ENCODE measurements at places on chromosomes 3 and 15.

- DNase-seq = no peak
These were observed 61.3 kb downstream of the CORO2B start for GRCh38 chr15:68639926-68640600.

GRCh38 chr15:90307661-90308060 lies 42.2 kb downstream of the NGRN start:
- no peak for DNase-seq

DNA sequence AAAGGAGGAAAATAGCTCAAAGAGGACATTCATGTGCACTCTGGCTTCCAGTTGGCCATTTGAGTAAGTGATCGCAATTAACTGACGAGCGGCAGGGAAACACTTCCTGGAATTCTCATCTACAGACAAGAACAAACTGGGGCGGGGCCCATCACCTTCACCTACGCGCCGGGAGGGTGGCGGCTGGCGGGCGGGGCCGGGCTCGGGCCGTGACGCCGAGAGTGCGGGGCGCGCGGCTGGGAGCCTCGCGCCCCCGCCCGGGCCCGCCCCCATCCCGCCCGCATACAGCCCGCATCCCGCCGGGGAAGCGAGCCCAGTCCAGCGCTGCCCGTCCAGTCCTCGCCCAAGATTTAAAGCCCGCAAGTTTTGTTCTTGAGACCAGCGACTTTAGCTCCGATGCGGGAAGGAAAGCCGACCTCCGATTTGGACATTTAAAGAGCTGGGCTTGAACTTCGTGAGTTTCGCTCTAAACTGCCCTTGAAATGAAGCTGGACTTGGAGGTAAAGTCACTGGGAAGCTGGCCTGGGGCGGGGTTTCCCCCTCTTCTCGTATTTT lies at the start of gene B3GNT5:
B3GNT5 (plus strand) TSS at position 281 of the 555 bp plus-strand sequence. CDS start 16,546 bp downstream, outside the sequence.
- DNase-seq = no peak

DNA sequence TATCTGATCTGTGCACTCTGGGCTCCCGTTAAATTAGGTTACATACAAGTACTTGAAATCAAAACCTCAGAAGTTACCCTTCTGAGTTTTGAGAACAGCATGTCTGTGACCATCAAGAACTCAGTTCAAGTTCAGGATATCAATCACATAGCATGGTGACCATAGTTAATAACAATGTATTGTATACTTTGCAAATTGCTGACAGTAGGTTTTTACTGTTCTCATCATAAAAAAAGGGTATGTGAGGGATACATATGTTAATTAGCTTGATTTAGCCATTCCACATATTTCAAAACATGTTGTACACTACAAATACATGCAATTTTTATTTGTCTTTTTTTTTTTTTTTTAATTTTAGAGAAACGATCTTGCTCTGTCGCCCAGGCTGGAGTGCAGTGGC lies 25.5 kb downstream of the TMEM40 start:
- DNase-seq = no peak

GRCh38 chr3:134074001-134074789 lies 44.5 kb upstream of the SLCO2A1 start:
- no peak for DNase-seq

DNA sequence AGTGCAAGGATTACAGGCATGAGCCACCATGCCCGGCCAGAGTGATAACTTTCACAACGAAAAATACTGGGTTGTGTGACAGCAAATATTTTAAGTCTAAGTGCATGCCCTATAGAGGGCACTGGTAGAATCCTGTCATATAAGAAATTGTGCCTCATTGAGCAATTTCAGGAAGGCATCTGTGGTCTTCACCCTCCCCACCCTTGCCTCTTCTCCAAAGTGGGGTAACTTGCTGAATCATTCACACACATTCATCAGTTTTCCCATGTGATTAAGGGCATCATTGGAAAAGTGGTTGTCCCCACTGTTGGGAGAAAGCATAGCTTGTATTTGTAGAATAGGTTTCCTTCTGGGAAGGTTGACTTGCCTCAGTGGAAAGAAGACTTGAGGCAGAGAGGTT lies 9.2 kb downstream of the MITF start:
- DNase-seq = no peak

DNA sequence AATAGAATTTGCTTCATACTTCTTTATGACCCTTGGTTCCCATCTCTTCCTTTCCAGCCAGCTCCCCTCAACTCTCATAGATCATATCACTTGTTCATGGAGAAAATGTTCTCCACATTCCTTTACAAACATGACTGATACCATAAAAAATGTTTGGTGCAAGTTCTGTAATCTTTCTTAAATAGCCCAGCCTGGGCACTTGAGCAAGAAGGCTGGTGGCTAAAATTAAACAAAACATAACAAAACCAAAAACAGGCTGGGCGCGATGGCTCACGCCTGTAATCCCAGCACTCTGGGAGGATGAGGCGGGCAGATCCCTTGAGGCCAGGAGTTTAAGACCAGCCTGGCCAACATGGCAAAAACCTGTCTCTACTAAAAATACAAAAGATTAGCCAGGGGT lies 8.9 kb upstream of the POLR2M start:
- no peak for DNase-seq

GRCh38 chr15:95016511-95017229 lies 785.3 kb downstream of the MCTP2 start:
- no peak for DNase-seq

GRCh38 chr3:170910542-170910941 lies 2.1 kb upstream of the EIF5A2 start:
- no peak for DNase-seq

DNA sequence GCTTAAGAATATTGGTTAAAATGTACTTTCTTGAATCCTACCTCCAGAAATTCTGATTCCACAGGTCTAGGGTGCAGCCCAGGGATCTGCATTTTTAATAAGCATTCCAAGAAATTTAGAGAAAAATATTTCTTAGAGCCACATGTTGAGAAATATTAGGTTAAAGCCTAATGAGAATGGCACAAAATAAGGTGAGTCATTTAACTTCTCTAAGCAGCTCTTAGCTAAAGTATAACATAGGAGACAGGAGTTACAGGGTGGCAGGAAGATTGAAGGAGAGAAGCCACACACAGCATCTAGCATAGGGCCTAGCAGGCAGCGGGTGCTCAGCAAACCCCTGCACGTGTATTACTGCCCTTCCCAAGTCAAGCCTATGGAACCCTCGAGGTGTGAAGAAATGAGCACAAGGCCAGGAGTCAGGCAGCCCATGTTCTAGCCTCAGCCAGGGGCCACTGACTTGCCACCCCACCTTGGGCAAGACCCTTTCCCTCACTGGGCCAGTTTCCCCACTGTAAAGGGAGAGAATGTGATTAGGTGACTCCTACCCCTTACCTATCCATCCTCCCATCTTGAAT lies 197.1 kb upstream of the TLE3 start:
- DNase-seq = no peak

- no peak for DNase-seq
These were observed 17.7 kb downstream of the FOXB1 start for GRCh38 chr15:60021589-60022378.

GRCh38 chr15:47872869-47873432 lies 155.6 kb downstream of the SEMA6D start:
- no peak for DNase-seq

DNA sequence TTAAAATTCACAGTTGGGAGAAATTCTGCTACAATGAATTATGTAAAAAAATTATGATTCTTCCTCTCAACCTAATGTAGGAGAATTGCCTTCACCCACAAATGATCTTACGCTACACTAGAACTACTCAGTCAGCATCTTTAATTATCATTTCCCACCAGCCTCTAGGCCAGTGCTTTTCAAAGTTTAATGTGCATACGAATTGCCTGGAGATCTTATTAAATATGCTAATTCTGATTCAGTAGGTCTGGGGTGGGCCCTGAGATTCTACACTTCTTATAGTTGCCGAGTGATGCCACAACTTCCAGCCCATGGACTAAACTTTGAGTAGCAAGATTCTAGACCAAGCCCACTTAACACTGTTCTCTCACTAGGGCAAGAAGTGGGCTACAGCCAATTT lies 236.9 kb upstream of the ICE2 start:
- DNase-seq = no peak

DNA sequence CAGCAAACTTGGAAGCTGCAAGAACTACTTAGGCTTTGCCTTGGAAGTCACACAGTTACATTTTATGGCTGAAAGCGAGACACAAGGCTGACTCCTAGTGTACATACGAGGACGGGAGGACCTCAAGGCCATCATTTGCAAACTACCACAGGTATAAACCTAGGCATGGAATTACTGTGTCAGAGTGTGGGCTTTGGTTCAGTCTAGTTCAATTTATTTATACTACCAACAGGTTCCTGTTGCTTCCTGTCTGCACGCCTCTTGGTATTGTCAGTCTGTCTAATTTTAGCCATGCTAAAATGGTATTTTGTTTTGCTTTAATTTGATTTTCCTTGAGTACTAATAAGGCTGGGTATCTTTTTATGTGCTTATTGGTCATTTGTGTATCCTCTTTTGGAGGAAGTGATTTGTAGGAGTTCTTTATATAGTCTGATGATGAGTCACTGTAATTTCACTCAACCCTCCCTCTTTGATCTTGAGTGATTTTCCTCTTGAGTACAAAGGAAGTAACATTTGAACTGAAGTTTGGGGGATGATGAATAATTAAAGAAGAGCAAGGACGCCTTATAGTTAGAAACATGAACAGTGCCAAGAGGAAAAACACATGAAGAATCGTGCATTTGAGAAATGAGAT lies 8.2 kb downstream of the ANKRD34C start:
- DNase-seq = no peak

DNA sequence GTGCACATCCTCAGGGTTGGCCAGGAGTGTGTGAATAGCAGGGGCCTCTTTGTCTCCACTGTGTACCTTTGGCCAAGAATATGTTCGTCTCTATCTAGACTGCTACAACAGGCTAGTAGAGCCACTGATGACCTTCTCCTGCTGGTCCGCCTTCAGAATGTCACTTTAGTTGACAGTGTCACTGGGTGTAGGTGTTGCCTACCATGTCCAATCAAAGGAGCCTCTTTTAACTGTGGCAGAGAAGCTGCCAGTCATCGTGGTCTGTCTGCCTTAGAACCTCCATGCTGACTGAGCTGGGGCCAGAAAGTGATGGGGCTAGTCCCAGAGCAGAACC lies 40.1 kb downstream of the OXSR1 start:
- DNase-seq = no peak

- DNase-seq = peak; percentile 61
These were observed 23.5 kb downstream of the ZNF80 start for GRCh38 chr3:114213627-114214541.

GRCh38 chr15:63057468-63058345 lies 15.2 kb downstream of the TPM1 start:
- DNase-seq = no peak

GRCh38 chr3:182521339-182521738 lies 272.0 kb upstream of the ATP11B start:
- no peak for DNase-seq

- no peak for DNase-seq
These were observed 60.0 kb downstream of the FLNB start for GRCh38 chr3:58068122-58068809.

DNA sequence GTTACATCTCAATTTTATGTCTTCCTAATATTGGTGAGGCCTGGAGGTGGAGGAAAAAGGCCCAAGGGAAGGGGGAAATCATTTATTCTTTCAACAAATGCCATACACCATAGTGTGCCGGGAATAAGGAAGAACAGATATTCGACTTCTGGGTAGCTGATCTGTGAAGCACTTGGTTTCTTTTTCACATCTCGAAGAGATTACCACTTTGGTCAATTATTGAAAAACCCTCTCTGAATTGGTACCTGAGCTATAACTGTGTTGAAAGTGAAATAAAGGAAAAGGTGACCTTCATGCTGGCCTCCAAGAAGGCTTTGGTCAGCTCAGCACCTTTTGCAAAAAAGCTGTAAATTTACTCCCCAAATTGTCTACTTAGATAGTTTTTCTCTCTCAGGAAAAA lies 14.2 kb upstream of the MB21D2 start:
- no peak for DNase-seq

DNA sequence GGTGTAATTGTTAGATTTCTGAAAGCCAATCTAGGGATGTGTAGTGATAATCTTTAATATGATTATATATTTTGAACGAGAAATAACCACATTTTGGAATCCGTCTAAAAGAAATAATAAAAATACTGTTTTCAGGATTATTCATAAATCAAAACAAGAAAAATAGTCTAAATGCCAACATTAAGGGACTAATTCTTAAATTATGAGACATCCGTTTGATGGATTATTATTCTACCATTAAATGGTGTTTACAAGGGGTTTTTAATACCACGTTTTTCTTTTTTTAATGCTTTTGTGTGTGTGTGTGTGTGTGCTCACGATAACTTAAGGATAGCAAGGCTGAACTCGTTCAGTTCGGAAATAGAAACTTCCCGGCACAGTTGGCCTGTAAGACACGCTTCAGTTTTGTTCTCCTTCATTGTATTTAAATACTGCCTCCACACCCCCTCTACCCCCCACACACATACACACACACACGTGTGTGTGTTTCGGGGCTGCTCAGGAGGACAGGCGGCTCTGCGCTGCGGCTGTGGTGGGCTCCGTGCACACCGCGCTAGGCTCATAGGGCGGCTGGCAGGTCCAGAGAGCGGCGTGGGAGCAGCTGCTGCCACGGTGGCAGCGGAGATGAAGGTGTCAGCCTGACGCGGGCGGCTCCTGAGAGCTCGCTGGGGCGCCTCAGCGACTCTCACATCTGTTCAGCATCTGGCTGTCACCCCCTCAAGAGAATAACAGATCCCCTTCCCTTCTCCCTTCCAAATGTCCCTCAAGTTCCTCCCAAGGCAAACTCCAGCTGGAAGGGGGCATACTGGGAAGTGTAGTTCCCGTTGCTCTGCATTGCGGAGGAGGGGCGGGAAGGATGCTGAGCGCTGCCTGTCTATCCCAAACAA lies 23.0 kb upstream of the ANP32A start:
- no peak for DNase-seq

GRCh38 chr15:92869263-92869940 lies 30.7 kb upstream of the CHD2 start:
- DNase-seq = no peak

DNA sequence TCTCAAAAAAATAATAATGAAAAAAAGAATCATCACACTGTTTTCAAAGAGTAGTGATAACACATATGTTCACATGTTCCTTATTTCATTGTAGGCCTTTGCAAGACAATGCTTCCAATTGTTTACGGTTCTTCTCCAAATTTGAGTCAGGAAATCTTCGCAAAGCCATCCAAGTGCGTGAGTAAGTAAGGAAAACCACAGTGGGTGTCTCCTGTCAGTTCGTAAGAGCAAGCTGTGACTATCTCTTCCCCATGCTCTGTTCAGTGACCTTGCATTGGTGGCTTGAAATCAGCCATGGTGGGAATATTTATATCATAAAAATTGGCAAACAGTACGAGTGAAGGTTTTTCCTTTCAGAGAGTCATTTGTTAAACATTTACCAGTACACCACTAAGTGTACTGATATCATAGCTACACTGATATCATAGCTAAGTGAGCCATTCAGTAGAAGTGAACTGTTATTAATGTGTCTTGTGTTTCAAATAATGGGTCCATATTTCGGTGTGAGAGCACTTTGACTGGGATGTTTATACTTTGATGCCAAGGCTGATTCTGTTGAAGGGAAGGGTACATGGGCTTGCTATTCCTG lies 187.3 kb downstream of the AGBL1 start:
- DNase-seq = no peak

- DNase-seq = no peak
These were observed 3.0 kb downstream of the ZNF770 start for GRCh38 chr15:34984889-34985630.

GRCh38 chr3:21750080-21750696 lies 822 bp downstream of the ZNF385D start:
- DNase-seq = no peak
